Germinal center (tissue), 1 donor: ENCODE measurements at places on chromosomes 12 and 14.
A peak's percentile ranks its signal among the peaks of the same experiment; 100 is the strongest.

GRCh38 chr12:117545216-117545615, 183.8 kb upstream of the NOS1 start:
- DNase-seq: no peak

DNA sequence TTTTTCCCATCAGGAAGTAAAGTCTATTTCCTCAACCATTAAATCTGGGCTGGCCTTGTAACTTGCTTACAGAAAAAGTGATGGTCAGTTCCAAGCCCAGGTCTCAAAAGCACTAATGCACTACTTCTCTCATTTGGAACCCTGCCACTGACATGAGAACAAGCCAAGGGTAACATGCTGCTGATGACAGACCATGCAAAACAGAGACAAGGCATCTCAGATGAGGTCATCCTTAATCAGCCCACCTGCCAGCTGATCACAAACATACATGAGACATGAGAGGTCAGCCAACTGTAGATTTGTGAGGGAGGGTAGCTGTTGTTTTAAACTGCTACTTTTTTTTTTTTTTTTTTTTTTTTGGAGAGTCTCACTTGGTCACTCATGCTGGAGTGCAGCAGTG, 16.2 kb downstream of the TWF1 start:
- no peak for DNase-seq

DNA sequence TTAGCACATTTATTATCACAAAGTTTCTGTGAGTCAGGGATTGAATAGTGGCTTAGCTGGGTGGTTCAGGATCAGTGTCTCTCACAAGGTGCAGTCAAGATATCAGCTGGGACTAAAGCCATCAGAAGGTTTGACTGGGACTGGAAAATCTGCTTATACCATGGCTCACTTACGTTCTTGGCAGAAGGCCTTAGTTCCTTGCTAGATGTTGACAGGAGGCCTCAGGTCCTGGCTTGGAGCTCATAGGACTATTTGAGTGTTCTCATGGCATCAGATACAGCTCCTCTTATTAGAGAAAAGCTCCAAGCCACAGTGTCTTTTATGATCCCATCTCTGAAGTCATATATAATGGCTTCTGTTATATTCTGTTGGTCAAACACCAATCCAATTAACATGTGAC, 127.3 kb downstream of the SLC6A15 start:
- no peak for DNase-seq

DNA sequence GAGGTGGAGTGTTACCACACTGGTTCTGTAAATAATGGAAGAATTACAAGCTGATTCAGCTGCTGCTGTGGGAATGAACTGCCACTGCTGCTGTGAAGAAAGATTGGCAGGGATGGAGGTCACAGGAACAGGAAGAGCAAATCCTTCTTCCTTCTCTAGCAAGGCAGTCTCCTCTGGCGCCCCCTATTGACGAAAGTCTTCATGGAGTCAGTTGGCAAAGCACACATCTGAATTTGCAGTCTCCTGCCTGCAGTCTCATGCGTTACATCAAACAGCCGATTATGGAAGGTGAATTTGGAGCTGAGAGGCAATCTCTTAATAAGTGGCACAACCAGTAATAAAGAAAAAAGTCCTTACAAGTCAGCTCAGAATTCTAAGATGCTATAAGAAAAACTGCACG, 106.0 kb upstream of the TMTC1 start:
- DNase-seq: no peak

- peak; percentile 10 for DNase-seq
These were observed 10.2 kb upstream of the EDDM3B start for GRCh38 chr14:20757965-20758364.

DNA sequence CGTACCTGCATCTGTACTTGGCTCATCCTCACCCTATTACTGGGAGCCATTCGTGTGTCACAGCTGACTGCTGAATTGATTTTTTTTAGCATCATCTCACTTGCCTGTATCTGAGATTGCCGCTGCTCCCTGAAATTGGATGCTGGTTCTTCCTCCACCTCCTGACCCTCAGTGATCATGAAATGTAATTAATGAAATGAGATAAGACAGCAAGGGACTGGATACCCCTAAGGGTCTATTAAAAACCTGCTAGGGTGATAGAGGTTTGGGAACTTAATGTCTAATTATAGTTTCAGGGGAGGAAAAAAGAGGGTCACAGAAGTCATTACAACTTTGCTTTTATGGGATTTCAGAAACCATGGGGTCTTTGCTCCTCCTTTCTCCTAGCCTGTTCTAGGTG, 410.6 kb downstream of the DPF3 start:
- no peak for DNase-seq

DNA sequence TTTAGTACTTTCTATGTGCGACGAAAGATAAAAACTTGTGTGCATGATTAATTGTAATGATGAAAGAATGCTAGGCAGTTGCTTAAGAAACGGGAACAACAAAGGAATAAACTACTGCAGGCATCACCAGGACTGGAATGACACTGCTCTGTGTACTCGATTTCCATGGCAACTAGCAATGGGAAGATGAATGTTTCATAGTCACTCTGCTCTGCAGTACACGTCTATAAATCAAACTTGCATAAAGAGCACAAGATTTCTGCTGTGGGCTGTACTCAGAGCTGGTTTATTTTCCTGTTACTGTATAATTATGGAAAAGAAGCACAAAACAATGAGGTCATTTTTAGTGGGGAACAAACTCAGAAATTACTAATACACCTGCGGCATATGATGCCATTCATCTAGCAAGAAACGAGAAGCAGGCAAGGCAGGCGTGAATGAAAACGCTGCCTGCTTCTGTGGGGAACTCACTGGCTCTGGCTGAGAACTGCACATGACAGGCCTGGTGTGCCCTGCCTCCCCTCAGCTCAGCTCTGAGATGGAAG, 41.8 kb downstream of the EFCAB11 start:
- no peak for DNase-seq

DNA sequence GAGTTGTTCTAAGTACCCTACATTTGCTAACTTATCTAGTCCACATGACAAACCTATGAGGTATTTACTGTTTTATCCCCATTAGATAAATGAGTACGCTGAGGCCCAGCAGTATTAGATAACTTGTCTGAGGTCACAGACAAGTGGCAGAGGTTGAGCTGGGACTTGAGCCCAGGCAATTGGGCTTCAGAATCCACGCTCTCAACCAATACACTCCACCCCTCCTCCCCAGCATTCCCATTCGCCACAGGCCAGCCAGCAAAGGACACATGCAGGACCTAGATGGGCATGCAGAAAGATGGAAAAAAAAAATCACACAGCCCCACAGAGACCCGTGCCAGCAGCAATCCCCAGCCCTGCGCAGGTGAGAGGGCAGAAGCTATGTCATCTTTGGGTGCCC, 12.4 kb downstream of the HDAC7 start:
- DNase-seq: no peak

DNA sequence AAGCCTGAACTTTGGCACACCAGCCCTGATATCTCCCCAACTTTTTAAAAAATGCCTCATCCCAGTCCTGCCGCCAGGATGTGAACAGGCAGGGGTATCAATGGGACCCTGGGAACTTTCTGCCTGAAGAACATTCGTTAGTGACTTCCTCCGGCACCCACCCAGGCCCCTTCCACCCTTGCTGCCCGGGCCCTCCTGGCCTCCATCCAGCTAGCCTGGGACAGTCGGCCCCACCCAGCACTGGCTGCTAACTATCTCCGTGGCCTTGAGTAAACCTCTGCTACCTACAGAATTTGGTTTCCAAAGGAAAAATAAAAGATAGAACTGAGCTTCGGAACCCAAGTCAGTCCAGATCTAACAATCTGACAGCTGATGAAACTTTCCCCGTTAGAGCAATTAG, 14.3 kb downstream of the SCARB1 start:
- no peak for DNase-seq

- no peak for DNase-seq
These were observed 23.1 kb downstream of the ACVR1B start for GRCh38 chr12:51974646-51975045.
